ENCODE measurements at places on chromosomes 3 and 15. TPM values are rescaled to one million over a fixed set of nuclear protein-coding genes. Genes with fewer than 3 reads are reported as not detected.

OXSR1 gene
- 30.1 TPM for total RNA-seq

DLEC1 gene
- total RNA-seq, result under 0.01 TPM

CPNE4 gene
- total RNA-seq, result 0.20 TPM

PRR23C gene
- total RNA-seq, result not detected

PPP1R14D gene
- not detected for total RNA-seq

All from subcutaneous preadipocyte (primary cell).